ENCODE measurements at places on chromosomes 5 and 9. TPM values are rescaled to one million over a fixed set of nuclear protein-coding genes. Genes with fewer than 3 reads are reported as not detected.

The CRAT gene
- polyA plus RNA-seq: 52.3 TPM

The BTNL9 gene
- polyA plus RNA-seq: 29.1 TPM

The TMEM174 gene
- not detected for polyA plus RNA-seq

The FXN gene
- polyA plus RNA-seq: 12.9 TPM

The AGXT2 gene
- polyA plus RNA-seq: not detected

The SPATA31A3 gene
- not detected for polyA plus RNA-seq

The ADRA1B gene
- 0.92 TPM for polyA plus RNA-seq

The MRRF gene
- 26.7 TPM for polyA plus RNA-seq

The CNTLN gene
- 7.4 TPM for polyA plus RNA-seq

The AQP7 gene
- 6.4 TPM for polyA plus RNA-seq

The TRPM6 gene
- 0.32 TPM for polyA plus RNA-seq

The KIF12 gene
- polyA plus RNA-seq: 0.52 TPM
